ENCODE measurements at places on chromosomes 1 and 21. TPM values are rescaled to one million over a fixed set of nuclear protein-coding genes. Genes with fewer than 3 reads are reported as not detected.

DNA sequence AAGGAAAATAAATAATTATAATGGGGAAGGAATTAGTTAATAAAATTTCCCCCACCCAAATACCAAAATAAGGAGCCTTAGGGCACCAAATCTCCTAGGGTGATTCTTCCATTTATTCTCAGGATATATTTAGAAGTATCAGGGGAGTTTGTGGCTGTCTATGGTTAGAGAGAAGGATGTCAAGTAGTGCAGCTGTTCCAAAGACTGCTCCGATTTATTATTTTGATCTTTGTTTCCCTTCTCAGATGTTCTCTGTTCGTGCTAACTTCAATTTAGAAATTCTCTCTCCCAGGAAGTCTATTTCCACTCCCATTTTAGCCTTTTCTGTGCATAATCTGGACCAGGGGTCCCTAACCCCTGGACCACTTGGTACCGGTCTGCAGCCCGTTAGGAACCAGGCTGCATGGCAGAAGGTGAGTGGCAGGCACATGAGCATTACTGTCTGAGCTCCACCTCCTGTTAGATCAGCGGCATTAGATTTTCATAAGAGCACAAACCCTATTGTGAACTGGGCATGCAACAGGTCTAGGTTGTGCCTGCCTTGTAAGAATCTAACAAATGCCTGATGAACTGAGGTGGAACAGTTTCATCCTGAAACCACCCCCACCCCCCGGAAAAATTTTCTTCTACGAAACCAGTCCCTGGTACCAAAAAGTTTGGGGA is 9.3 kb upstream of the MAST2 start:
- DNase-seq: no peak

GRCh38 chr1:161259765-161260164 is 1.2 kb downstream of the PCP4L1 start:
- no peak for DNase-seq

GRCh38 chr1:67532452-67533216 is 102.4 kb upstream of the SERBP1 start:
- peak; percentile 76 for DNase-seq

DNA sequence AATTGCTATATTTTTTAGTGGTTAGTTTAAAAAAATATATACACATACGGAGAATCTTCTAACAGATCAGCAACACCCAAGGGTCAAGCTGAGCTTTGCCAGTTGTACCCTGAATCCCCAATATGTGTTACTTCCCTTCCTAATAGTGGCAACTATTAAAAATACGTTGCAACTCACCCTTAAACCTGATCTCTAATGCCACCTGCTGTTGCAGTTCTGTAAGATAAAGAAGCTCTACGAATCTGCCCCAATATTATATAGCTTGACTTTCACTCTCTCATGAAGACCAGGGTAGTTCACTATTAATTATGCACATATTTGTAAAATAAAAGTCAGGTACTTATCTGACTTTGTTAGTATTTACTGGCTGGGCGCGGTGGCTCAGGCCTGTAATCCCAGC is 58.4 kb downstream of the ASH1L start:
- peak; percentile 51 for DNase-seq

The NADK gene
- 74.4 TPM for total RNA-seq

DNA sequence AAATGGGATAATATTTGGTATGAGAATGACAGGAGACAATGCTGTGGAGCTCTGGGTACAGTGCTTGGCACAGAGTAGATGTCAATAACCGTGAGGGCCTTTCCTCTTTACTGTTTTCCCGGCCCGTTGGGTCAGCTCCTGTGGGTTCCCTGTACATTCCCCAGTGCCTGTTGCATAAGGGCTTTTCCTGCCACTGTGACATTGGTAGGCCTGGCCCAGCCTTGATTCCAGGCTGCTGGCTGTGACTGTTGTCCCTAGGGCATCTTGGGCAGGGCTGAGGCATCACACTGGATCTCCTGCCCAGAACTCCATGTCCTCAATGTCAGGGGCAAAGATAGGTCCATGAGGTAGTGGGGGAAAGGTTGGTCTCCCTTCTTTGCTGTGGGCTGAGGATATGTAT is 25.8 kb upstream of the MYCL start:
- no peak for DNase-seq

DNA sequence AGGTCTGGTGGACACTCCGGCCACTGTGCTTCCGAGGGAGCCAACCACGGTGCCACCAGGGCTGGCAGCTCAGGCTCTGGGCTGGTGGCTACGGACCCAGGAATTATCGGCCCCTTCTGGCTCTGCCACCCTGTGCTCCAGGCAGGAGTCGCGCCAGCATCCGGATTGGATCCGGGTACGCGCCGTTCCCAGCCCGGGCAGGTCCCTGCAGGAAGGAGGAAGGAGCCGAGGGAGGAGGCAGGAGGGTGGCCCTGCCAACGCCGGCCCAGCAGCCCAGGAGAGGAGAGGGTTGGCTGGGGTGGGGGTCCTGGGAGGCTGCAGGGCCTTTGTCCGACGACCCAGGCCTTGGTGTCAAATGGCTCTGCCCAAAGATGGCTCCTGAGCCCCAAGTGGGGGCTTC is 160.5 kb downstream of the CASZ1 start:
- no peak for DNase-seq
